ENCODE measurements at places on chromosomes 6 and 20. TPM values are rescaled to one million over a fixed set of nuclear protein-coding genes. Genes with fewer than 3 reads are reported as not detected.

Gene BPI
- total RNA-seq: not detected

Gene WFDC9
- total RNA-seq: not detected

DNA sequence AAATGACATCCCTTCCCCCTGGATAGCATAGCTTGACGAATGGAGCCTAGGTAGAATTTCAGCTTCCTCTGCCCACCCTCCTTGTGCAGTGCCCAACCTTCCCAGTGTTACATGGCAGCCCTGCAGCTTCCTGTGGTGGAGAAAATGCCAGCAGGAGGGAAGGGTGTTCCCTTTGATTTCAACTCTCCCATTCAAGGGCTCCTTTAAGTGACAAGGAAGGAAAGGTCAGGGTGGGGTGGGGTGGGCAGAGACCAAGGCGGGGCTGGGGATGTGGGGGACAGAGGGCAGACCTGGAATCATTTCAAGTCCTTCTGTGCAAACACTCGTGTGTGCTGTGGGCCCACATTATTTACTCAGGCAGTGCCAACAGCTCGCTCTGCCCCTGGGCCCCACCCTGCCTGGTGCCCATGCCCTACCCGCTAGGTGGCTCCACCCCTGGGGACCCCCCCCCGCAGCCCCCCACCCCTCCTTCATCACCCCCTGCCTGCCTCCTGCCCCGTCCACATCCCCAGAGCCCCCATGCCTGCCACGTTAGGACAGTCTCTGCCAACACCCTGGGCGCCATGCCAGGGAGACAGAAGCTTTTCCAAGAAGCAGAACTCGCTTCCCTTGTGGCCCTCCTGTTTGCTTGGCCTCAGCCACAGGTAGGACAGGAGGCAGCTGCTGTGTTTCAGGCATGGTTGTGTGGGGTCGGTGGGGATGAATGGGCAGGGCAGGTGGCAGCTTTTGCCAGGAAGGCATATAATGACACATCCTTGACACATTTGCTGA lies 9.4 kb downstream of the SPDEF start:
- no peak for DNase-seq
- H3K4me3 ChIP-seq: no peak overlapping the region
- H3K4me1 ChIP-seq: peaks cover 5% of the 10 kb centered on the region
- H3K36me3 ChIP-seq: no peaks in the 10 kb centered on the region
- H3K27me3 ChIP-seq: no peaks in the 10 kb centered on the region

DNA sequence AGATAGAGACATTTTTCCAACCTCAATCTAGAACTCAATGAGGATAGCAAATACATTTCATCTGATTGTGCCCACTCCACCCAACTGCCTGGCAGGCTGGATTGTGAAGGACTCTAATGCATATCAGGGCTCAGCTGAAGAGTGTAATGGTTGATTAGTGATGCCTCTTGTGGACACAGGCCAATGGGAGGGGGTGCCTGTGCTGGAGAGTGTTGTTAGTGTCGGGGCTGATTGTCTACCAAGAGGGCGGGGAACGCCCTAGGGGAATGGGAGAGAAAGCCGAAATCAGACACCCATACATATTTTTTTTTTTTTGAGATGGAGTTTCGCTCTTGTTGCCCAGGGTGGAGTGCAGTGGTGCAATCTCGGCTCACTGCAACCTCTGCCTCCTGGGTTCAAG lies 103.7 kb upstream of the SALL4 start:
- no peaks in the 10 kb centered on the region for H3K27me3 ChIP-seq
- no peak overlapping the region for H3K27ac ChIP-seq
- H3K4me3 ChIP-seq: no peak overlapping the region
- peaks cover 19% of the 10 kb centered on the region for H3K4me1 ChIP-seq
- H3K36me3 ChIP-seq: no peaks in the 10 kb centered on the region

- no peaks in the 10 kb centered on the region for H3K27me3 ChIP-seq
- no peak overlapping the region for H3K4me3 ChIP-seq
- no peaks in the 10 kb centered on the region for H3K36me3 ChIP-seq
- H3K4me1 ChIP-seq: no peaks in the 10 kb centered on the region
- DNase-seq: no peak
Measured at GRCh38 chr6:144876689-144877088, 591.6 kb downstream of the UTRN start.

DNA sequence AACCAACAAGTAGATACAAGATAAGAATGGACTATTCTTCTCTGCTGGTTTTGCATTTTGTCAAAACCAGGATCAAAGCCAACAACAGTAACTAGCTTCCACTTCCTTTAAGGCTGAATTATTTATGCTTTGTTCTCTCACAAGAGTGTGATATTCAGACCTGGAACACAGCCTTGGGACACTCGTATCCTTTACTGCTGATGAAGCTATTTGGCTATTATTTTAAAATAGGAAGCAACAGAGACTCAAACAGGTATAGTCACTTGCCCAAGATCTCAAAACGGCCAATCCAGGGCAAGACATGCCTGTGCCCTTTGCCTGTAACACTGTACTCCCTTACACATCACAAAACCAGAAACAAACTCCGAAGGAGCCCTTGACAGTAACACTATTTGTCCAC lies 19.9 kb downstream of the SPTLC3 start:
- no peak overlapping the region for H3K27ac ChIP-seq
- no peaks in the 10 kb centered on the region for H3K4me1 ChIP-seq
- H3K36me3 ChIP-seq: no peaks in the 10 kb centered on the region
- no peak for DNase-seq
- H3K27me3 ChIP-seq: no peaks in the 10 kb centered on the region

Gene KCNB1
- total RNA-seq: 0.97 TPM

GRCh38 chr6:159059141-159059540 lies 14.3 kb upstream of the TAGAP start:
- H3K36me3 ChIP-seq: no peaks in the 10 kb centered on the region
- no peak overlapping the region for H3K27ac ChIP-seq
- H3K27me3 ChIP-seq: peaks cover 4% of the 10 kb centered on the region
- DNase-seq: no peak
- H3K4me3 ChIP-seq: no peak overlapping the region
- H3K4me1 ChIP-seq: peaks cover 4% of the 10 kb centered on the region

Gene CLVS2
- total RNA-seq: 1.8 TPM

DNA sequence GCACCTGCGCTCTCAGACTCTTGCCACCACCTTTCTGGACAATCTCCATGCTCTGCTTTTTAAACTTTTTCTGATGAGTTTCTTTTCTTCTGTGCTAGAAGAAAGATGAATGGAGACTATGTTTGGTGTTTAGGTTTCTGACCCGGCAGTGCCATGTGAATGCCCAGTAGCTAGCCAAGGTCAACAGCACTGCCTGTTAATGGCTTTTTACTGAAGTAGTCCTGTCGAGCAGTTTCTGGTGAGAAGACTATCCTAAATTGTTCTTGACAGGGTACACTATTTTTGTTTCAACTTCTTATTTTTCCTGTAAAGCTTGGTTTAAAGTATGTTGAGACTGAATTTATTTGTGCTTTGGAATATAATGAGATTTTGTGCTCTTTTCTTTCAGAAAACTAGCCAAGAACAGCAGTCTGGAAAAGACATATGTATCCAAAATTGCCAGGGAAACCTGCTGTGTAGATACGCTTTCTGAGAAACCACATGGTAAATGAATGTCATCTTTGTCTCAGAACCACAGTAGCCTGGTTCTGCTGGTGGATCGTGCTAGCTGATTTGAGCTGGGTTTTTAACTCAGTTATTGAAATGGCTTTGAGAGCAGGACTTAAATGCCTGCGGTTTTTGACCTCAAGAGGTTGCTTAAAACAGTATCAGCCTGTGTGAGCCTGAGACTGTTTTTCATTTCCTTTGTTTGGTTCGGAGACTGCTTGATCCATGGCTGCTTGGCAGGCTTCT lies 48.1 kb downstream of the KCNS1 start:
- H3K4me1 ChIP-seq: peaks cover 15% of the 10 kb centered on the region
- H3K4me3 ChIP-seq: no peak overlapping the region
- no peaks in the 10 kb centered on the region for H3K27me3 ChIP-seq

Gene LY6G6D
- 0.90 TPM for total RNA-seq

Gene SLX4IP
- 9.5 TPM for total RNA-seq

Gene WASF1
- 81.1 TPM for total RNA-seq

Gene CYB5R4
- 8.0 TPM for total RNA-seq

- H3K27ac ChIP-seq: no peak overlapping the region
- no peaks in the 10 kb centered on the region for H3K4me1 ChIP-seq
- no peak for DNase-seq
- H3K27me3 ChIP-seq: no peaks in the 10 kb centered on the region
- H3K36me3 ChIP-seq: no peaks in the 10 kb centered on the region
Measured at GRCh38 chr6:3871515-3871914, 22.3 kb downstream of the FAM50B start.

Gene ZNF165
- total RNA-seq: 1.9 TPM

DNA sequence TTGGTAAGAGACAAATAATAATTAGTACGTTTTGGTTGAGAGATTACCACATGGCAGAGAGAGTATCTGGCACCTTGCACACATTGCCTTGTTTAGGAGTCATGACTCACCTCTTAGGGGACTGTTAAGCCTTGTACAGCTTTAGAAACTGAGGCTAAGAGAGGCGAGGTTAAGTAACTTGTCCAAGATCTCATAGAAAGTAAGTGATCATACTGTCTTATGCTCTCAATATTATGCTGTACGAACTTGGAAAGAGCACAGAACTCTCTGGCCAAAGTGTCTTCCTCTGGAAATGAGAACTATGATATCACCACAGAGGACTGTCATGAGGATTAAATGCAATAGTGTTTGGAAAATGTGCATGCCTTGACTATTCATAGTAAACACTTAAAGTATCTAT lies 249.0 kb downstream of the UTRN start:
- no peaks in the 10 kb centered on the region for H3K27me3 ChIP-seq
- no peak overlapping the region for H3K4me3 ChIP-seq
- no peak overlapping the region for H3K27ac ChIP-seq
- peaks cover 4% of the 10 kb centered on the region for H3K4me1 ChIP-seq

- no peaks in the 10 kb centered on the region for H3K27me3 ChIP-seq
- no peaks in the 10 kb centered on the region for H3K36me3 ChIP-seq
- no peak for DNase-seq
Measured at GRCh38 chr20:53202777-53203176, 230.6 kb downstream of the TSHZ2 start.

All from neural progenitor cell (in vitro differentiated cells).